ENCODE measurements at places on chromosomes 2 and 18. TPM values are rescaled to one million over a fixed set of nuclear protein-coding genes. Genes with fewer than 3 reads are reported as not detected.
A peak's percentile ranks its signal among the peaks of the same experiment; 100 is the strongest.

SULT1C4 gene
- 27.5 TPM for total RNA-seq

DSG4 gene
- 0.17 TPM for total RNA-seq

GPBAR1 gene
- total RNA-seq: 5.7 TPM

SERPINB11 gene
- 1.4 TPM for total RNA-seq

- H3K27me3 ChIP-seq: no peaks in the 10 kb centered on the region
- DNase-seq: no peak
- peaks cover 4% of the 10 kb centered on the region for H3K36me3 ChIP-seq
- H3K4me3 ChIP-seq: peak overlapping the region; percentile 17
Measured at GRCh38 chr18:10142496-10143160, 228.8 kb downstream of the VAPA start.

DNA sequence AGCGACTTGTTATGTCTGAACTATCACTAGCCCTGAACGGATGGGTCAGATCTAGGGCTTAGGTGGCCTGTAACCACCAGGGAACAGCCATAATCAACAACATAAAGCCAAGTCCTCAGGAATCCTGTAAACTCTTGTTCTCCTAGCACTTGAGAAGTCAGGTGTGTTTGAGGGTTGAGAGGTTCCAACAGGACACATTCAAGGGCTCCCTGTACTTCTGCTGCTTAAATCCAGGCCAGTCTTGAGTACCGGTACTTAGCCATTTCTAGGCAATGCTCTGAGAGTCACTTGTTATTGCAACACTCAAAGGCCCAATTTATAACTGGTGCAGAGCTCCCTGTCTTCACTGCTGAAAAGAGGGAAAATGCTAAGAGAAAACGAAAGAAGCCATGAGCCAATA lies 21.6 kb upstream of the SLC40A1 start:
- no peaks in the 10 kb centered on the region for H3K27me3 ChIP-seq
- DNase-seq: no peak
- H3K4me3 ChIP-seq: no peak overlapping the region
- H3K27ac ChIP-seq: no peak overlapping the region
- H3K4me1 ChIP-seq: no peaks in the 10 kb centered on the region

GRCh38 chr2:130241041-130241707 lies 42.9 kb upstream of the TUBA3E start:
- no peaks in the 10 kb centered on the region for H3K4me1 ChIP-seq
- no peaks in the 10 kb centered on the region for H3K36me3 ChIP-seq
- H3K27me3 ChIP-seq: peaks cover 13% of the 10 kb centered on the region
- no peak overlapping the region for H3K4me3 ChIP-seq

DNA sequence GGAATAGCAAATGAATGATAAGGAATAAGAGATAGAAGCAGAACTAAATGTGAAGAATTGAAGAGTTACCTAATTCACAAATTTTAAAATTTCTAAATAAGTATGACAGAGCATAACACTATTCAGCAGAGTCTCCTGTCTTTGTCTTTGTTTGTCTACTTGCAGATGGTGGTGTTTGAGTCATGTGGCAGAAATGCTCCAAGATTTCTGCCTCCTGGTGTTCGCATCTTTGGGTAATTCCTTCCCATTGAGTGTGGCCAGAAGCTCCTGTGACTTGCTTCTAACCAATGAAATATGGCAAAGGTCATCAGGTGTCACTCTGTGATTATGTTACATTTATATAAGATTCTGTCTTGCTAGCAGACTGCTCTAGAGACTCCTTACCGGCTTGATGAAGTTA lies 45.6 kb upstream of the GALNT3 start:
- H3K36me3 ChIP-seq: no peaks in the 10 kb centered on the region
- H3K4me1 ChIP-seq: no peaks in the 10 kb centered on the region
- H3K4me3 ChIP-seq: no peak overlapping the region
- no peaks in the 10 kb centered on the region for H3K27me3 ChIP-seq

GRCh38 chr2:139480161-139480650 lies 700.0 kb upstream of the NXPH2 start:
- H3K4me1 ChIP-seq: peaks cover 10% of the 10 kb centered on the region
- no peak for DNase-seq
- H3K27ac ChIP-seq: no peak overlapping the region
- no peaks in the 10 kb centered on the region for H3K36me3 ChIP-seq
- H3K4me3 ChIP-seq: no peak overlapping the region
- no peaks in the 10 kb centered on the region for H3K27me3 ChIP-seq

GRCh38 chr18:47168913-47169312 lies 7.3 kb downstream of the IER3IP1 start:
- no peak for DNase-seq
- no peak overlapping the region for H3K27ac ChIP-seq
- no peaks in the 10 kb centered on the region for H3K27me3 ChIP-seq
- peaks cover 10% of the 10 kb centered on the region for H3K36me3 ChIP-seq
- H3K4me3 ChIP-seq: no peak overlapping the region

- H3K4me3 ChIP-seq: no peak overlapping the region
- H3K4me1 ChIP-seq: no peaks in the 10 kb centered on the region
- H3K36me3 ChIP-seq: peaks cover 32% of the 10 kb centered on the region
- DNase-seq: no peak
Measured at GRCh38 chr18:49447810-49448745, 12.4 kb downstream of the DYM start.

DNA sequence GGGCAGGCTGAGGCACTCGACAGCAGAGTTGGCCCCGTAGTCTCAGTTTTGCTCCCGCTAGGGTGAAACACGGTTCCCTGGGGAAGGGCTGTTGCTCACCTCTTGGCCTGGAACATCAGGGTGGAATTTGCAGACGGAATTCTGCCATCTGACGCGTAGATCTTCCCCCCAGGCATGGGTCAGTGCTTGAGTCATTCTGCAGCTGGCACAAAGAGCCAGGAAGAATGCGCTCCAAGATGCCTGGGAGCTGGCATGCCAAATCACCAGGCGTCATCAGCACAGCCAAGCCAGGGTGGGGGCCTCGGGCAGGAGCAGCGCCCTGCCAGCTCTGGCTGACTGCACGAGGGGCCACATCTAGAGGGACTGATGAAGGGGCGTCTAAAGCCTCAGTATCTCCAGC lies 42.7 kb downstream of the ODC1 start:
- peaks cover 4% of the 10 kb centered on the region for H3K36me3 ChIP-seq
- H3K4me3 ChIP-seq: no peak overlapping the region
- H3K4me1 ChIP-seq: peaks cover 21% of the 10 kb centered on the region
- H3K27ac ChIP-seq: no peak overlapping the region

DNA sequence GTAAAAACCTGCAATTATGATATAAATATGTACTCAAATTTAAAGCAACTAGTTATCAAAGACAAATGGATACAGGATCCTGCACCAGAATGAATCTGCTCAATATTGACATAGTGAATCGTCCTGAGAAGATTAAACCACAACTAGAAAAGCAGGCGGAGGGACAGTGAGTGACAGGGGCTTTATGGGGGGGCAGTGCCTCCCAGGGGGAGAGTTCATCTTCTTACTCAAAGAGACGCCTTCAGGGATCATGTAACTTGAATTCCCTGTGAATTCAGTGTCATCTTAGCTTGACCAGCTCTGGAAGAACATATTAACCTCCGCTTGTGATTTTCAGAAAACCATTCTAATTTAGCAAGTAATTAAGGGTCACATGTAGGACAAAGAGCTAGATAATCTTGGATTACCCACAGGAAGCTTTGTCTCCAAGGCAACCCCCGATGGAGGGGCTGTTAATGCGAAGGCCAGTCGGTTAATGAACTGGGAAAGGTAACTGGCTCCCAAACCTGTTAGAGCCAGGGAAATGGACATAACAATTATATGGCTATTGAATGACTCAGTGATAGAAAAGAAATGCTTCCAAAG lies 17.4 kb upstream of the LMAN1 start:
- peaks cover 6% of the 10 kb centered on the region for H3K36me3 ChIP-seq
- H3K27me3 ChIP-seq: peaks cover 10% of the 10 kb centered on the region
- H3K27ac ChIP-seq: no peak overlapping the region

Data from type B pancreatic cell (in vitro differentiated cells).